Femur (tissue), 1 donor: ENCODE measurements at places on chromosomes 7 and 10.

DNA sequence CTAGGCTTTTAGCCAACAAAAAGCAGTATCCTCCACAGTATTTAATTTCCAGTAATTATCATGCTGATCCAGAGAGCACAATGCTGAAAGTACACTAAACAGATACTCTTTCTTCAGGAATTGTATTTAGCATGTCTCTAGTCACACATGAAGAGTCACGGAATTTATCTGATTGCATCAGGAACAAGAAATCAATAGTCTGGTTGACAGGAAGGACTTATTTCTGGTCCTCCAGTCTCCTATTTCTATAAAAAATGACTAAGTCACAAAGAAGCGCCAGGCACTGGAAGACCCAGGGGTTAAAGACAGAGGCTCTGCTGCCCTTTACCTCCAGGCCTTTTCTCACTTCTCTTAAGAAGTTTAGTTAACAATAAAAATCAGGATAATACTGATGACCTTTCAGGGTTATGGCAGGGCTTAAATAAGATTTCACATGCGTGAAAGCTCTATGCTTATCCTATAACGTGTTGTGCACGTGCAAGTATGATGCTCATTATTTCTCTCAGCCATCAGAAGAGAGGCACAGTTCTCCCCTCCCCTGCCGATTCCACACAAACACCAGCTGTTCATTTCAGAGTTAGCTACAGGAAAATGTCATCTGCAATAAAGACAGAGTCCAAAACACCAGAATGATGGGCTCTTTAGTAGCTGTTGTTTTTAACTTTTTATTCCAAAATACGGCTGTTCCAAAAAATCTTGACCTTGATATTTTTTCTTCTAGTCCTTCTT lies 36.9 kb downstream of the SLC26A4 start:
- DNase-seq, result no peak

GRCh38 chr7:78499971-78500370 lies 701.4 kb downstream of the PHTF2 start:
- no peak for DNase-seq

DNA sequence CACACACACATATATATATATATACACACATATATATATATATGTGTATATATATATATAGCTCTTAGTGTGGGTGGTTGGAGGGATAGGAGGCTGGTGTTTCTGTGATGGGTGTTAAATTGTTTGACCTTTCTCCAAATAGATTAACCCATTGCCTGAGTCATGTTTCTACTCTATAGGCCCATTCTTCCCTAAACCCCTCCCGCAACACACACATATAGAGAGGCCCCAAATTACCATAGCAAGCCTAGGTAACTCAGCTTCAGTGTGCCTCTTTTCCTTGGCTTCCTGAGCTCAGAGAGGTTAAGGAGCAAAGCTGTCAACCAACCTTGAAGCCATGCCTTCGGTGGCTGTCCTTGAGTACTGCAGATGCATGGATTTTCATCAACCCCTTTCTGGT lies 98.7 kb upstream of the ADO start:
- no peak for DNase-seq

DNA sequence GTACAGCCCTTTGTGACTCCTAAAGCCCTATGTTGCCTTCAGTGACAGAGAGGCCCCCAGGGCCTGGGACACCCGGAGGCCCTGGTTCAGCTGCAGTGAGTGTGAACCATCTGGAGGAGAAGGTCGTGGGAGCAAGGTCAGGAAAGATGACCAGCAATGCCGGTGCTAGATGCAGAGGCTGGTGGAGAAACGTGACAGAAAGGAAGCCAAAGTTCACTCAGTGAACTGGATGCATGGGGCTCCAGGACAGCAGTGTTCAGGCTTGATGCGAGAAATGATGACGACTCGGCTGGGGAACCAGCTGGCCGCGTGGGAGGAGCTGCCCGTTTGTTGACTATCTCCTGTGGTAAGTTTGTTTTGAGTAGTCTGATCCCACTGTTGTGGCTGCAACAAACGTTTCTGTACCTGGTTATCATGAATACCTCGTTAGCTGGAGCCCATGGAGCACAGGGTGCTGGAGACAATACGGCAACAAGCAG lies 54.1 kb upstream of the MKRN1 start:
- no peak for DNase-seq

GRCh38 chr10:98292971-98293370 lies 25.0 kb upstream of the LOXL4 start:
- DNase-seq, result no peak

DNA sequence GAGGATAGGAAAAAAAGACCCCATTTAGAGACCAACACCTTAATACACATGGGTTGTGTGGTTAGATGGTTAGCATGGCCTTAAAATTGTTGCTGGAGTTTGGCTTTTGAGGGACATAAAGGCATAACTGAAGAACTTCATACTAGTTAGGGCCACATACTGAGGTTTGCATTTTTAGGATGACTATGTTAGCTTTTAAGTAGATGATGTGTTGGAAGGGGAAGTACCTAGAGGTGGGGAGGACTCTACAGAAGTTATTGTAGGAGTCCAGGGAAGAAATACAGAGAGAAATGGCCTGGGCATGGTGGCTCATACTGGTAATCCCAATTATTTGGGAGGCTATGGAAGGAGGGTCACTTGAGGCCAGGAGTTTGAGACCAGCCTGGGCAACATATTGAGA lies 40.5 kb downstream of the ENTPD1 start:
- no peak for DNase-seq

DNA sequence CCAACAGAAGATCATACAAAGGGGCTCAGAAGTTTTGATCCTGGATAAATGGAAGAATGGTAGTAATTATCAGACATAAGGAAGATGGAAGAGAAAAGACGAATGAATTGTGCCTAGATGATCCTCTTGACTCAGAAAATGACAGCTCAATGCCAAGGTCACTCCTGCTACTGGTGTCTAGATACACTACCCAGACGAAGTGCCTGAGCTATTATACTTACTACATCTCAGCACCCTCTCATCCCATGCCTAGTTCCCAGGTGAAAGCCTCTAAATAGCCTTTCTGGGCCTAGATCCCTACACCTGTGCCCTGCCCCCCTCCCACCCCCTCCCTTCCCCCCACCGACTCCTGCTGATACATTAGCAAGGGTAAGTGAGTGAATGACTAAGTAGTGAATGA lies 25.5 kb downstream of the PDE1C start:
- DNase-seq, result no peak

- no peak for DNase-seq
These were observed 103.2 kb downstream of the NRG3 start for GRCh38 chr10:81978238-81978637.

- DNase-seq, result no peak
These were observed 131.1 kb downstream of the CNNM2 start for GRCh38 chr10:103049237-103049636.

GRCh38 chr7:18174996-18175395 lies 147.3 kb upstream of the PRPS1L1 start:
- DNase-seq, result no peak
